Stimulated activated CD4-positive, alpha-beta T cell treated with anti-CD3 and anti-CD28 coated beads, Interleukin-4, amount 100 ng/mL, for 4 hours (primary cell): ENCODE measurements at places on chromosomes 5 and 9.

- DNase-seq: no peak
Measured at GRCh38 chr5:2201832-2202231, 319.1 kb upstream of the IRX4 start.

GRCh38 chr9:121301881-121302286 is 33.9 kb downstream of the GSN start:
- DNase-seq: no peak

- no peak for DNase-seq
Measured at GRCh38 chr5:124761010-124761409, 14.6 kb upstream of the ZNF608 start.

- DNase-seq: no peak
Measured at GRCh38 chr5:91264311-91265051, 118.6 kb downstream of the ARRDC3 start.

GRCh38 chr5:11452852-11453251 is 451.4 kb downstream of the CTNND2 start:
- no peak for DNase-seq

DNA sequence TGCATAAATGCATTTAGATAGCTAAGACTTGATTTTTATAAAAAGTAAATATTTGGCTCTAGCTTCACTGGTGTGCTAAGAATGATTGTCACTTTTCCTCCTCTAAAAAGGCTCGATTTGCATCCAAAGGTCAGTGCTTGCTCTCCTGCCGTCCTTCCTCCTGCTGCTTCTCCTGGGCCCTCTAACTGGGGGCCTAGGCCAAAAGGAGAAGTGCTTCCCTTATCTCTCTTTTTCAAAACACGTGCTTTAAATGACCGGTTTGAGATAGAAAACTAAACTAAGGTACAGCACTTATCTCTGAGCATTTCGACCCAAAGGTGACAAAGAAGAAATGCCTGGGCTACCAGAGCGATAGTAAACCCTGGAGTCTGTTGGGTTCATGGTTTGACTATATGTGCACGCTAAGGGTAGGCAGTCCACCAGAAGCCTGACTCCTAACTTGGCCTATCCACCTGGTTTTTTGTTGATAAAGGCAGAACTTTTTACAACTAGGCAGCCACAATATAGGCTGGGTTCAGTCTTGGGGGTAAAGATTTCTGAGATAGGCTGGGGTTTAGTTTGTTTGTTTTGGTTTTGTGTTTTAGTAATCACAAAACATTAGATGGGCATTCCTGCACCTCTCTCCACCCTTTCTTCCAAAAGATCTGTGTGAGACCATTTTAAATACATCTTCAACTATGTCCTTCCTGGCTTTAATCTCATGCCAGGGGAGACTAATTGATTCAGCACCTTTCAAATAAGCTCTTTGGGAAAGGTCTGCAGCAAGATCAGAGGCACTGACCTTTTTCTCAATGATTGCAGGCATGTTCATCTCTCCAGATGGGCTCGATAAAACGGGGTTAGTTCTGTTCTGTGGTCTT is 3.8 kb downstream of the NR2F1-AS1 start:
- DNase-seq: no peak

- DNase-seq: no peak
Measured at GRCh38 chr9:100217536-100217935, 118.5 kb downstream of the INVS start.

DNA sequence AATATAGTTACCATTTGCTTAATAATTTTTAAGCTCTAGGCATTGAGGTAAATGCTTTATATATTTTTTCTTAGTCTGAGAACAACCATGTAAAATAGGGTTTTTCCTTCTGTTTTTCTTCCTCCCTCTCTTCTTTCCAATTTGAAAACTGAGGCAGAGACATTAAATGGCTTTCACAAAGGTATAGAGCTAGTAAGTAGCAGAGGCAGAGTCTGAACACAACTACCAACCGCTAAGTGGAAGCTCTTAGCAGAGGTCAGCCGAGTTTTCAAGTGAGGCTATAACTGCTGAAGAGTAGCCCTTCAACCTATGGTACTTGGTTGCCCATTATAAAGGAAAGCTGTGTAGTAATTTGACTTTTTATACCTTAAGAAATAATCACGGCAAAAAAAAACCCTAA is 187.1 kb downstream of the MEF2C start:
- no peak for DNase-seq

- DNase-seq: no peak
Measured at GRCh38 chr5:65103756-65104440, 335.2 kb downstream of the CWC27 start.

- peak; percentile 2 for DNase-seq
Measured at GRCh38 chr9:107213561-107214028, 69.5 kb upstream of the RAD23B start.

DNA sequence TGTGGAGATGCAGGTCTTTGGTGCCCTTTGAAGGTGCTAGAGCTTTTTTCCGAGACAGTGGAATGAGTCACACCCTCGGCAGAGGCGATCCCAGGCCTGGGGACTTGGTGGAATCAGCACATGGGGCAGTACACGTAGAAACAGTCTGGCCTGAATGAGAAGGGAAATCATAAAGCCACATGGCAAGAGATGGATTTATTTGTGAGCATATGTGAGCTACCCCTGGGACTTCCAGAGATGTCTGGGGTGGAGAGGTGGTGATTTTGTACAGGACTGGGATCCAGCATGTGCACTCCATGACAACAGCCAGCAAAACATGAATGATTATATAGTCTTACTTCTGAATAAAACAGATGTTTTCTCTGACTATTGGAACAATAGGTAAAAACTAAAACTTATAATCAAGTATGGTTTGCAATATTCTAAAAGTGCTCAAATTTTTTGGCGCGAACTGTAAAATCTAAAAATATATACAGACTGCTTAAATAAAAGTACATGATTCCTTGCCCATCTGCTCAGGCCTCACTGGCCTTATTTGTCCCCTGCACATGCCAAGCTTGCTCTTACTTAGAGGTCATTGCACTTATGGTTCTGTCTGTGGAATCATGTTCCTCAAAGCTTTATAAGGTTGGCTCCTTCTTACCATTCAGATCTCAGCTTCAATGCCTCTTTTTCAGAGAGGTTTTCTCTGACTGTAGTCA is 54.7 kb upstream of the SMARCA2 start:
- DNase-seq: no peak

DNA sequence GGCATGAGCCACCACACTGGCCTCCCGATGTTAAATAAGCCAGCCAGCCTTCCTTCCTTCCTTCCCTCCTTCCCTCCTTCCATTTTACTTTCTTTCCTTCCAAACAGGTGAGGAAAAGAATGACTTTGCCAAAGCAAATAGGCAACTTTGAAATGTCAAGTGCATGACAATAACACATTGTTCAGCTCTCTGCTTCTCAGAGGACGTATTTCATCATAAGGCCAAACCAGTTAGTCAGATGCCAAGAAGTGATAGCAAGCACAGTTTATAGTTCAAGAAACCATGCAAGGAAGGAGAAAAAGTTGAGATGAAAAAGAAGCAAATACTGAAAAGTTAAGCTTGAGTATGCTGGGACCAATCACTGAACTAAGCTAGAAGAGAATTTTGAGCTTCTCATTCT is 29.5 kb downstream of the POU4F3 start:
- DNase-seq: no peak

- DNase-seq: no peak
Measured at GRCh38 chr9:100466829-100467221, 6.1 kb upstream of the TMEFF1 start.
